ENCODE measurements at places on chromosomes 11 and 22.

- DNase-seq: no peak
These were observed 345.5 kb upstream of the CTSC start for GRCh38 chr11:88683024-88683423.

GRCh38 chr11:115428306-115428705 is 75.9 kb downstream of the CADM1 start:
- peak; percentile 21 for DNase-seq

DNA sequence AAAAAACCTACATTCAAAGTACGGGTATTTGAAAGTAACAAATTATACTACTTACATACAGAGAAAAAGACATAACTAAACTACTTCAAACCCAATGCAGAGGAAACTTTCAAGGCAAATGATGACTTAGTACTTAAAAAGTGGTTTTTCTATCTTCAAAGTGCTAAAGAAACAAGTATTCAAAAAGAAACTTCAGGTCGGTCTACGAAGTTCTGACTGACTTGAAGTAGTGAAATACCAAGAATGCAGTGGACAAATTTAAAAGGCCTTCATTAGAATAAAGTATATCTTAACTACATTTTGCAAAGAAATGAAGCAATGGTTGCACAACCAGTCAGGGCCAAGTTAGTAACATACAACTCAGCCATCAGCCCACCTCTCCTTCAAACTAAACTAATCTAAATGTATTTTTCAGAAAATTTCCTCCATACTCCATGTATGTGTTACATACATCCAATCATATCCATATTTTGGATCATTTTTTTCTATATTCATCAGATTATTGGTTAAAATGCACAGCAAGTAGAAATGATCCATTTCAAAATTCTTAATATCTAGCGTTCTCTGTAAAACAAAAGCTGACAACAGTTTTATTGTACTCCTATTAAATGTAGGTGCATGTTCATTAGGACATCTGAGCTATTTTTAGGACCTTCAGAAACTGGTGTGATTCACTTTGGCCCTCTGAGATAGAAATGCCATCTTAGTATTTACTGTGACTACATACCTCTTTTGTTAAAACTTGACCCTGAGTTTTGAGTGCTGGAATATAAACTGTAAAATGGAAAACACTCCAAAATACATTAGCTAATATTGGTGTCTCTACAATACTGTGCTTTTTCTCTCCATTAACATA is 49.9 kb downstream of the BIRC2 start:
- DNase-seq: no peak

DNA sequence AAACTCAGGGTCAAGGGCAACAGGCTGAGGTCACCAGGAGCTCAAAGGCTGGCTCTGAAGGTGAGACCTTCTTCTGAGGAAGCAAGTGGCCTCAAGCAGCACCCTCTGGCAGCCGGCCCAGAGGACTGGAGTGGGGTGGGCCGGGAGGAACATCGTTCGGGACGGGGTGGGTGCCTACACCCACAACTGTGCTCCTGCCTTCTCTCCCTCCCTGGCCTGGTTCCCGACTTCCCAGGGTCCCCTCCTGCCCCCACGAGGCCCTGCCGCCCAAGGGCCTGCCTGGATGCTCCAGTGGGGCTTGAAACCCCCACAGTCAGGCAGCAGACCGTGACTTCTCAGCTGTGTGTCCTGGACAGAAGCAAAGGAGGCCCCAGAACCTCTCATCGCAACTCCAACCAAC is 195.7 kb downstream of the IGLL1 start:
- DNase-seq: no peak

DNA sequence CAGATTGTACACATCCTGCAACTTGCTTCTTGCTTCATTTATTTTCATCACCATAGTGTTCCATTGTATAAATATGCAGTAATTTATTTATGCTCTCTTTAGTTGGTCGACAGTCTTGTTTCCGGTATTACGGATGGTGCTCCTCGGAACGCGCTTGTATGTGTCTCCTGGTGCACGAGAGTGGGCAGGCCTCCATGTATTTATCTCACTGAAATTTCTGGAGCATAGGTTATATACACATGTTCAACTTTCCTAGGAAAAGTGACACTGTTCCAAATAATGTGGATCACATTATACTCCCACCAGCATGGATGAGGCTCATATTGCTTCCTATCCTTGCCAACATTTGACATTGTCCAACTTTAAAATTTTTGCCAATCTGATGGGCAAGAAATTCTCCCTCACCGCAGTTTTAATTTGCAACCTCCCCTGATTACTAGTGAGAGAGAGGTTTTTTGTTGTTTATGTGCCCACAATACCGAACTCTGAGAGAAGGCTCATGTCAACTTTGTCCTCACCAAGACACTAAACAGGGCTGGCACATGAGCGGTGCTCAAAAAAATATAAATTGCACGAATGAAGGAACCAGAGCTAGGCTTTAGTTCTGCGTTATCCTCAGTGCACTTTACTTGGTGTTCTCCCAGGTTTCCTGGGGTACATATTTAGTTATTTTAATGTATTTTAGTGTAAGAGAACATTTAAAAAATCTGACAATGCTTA is 3.8 kb downstream of the CSNK2A3 start:
- DNase-seq: no peak

DNA sequence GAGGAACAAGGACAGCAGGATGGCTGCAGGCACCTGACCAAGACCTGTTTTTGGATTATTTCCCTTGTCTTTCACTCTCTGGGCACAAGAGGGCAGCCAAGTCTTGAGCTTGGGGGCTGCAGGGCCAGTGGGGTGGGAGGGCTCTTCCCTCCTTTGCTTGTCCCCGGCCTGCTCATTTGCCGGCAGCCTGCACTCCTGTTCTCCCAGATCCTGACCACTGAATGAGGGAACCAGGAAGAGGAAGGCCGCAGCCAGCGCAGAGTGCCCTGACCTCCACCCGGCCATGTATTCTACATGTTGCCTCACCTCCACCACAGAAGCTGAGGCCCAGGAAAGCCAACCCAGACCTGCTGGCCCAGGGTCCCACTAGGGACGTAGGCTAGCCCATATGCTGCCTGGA is 15.5 kb upstream of the NNMT start:
- peak; percentile 10 for DNase-seq

- no peak for DNase-seq
These were observed at the start of gene OR5A2 for GRCh38 chr11:59426361-59427067. Gene OR5A2, minus strand, starts transcription at chr11:59426413. Its CDS starts 3,460 bp downstream, at chr11:59422953.

DNA sequence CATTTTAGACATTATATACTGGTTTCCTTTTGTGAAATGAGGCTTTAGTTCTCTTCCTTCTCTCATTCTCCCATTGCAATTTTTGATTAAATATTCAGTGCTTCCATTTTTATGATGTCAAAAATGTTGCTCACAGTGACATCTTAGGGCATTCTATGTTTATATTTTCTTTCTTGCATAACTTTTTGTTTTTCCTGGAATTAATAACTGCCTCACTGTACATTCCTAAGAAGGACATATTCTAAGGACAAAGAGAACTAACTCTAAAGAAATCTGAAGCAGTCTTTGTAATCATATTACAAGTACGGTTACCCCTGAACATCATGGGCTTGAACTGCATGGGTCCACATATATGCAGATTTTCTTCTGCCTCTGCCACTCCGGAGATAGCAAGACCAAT is 25.8 kb upstream of the P2RY6 start:
- no peak for DNase-seq

DNA sequence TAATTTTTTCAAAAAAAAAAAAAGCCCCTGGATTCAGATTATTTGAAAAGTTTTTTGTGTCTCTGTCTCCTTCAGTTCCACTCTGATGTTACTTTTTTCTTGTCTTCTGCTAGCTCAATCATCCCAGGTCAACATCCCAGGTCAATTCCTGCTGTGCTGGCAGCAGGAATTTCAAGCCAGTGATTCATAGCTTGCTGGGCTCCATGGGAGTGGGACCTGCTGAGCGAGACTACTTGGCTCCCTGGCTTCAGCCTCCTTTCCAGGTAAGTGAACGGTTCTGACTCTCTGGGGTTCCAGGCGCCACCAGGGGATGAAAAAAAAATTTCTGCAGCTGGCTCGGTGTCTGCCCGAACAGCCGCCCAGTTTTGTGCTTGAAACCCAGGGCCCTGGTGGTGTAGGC is 31.4 kb downstream of the PLAAT5 start:
- DNase-seq: no peak

- DNase-seq: no peak
These were observed 95.9 kb downstream of the CADM1 start for GRCh38 chr11:115408036-115408921.

GRCh38 chr11:118634431-118635236 is 27.2 kb downstream of the PHLDB1 start:
- no peak for DNase-seq

GRCh38 chr11:44737245-44738085 is 10.7 kb downstream of the TSPAN18 start:
- no peak for DNase-seq

DNA sequence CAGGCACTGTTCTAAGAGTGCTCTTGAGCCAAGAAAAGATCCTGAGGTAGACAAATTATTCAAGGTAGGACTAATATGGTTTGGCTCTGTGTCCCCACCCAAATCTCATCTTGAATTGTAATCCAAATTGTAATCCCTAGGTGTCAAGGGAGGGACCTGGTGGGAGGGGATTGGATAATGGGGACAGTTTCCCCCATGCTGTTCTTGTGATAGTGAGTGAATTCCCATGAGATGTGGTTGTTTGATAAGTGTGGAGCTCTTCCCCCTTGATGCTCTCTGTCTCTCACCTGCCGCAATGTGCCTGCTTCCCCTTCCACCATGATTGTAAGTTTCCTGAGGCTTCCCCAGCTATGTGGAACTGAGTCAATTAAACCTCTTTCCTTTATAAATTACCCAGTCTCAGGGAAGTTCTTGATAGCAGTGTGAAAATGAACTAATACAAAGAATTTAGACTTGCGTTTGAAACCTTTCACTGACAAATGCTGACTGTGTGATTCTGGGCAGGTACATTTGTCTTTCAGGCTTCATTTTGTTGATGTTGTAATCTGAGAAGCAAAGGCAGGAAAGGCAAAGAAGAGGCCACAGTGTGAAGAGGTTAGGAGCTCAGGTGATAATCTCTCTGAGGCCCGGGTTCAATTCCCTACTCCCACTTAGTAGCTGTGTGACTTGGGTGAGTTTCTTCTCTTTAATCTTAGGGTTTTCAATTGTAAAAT is 115.8 kb upstream of the PAX6 start:
- no peak for DNase-seq

DNA sequence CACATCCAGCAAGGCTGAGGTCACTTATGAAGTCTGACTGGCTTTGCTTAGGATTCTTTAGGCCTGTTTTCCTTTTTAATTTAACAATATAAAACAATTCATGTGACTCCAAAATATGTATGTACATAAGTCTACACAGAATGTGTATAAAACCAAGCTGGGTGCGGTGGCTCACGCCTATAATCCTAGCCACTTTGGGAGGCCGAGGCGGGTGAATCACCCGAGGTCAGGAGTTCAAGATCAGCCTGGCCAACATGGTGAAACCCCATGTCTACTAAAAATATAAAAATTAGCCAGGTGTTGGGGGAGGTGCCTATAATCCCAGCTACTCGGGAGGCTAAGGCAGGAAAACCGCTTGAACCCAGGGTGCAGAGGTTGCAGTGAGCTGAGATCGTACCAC is 83.1 kb downstream of the SHANK2 start:
- DNase-seq: no peak

DNA sequence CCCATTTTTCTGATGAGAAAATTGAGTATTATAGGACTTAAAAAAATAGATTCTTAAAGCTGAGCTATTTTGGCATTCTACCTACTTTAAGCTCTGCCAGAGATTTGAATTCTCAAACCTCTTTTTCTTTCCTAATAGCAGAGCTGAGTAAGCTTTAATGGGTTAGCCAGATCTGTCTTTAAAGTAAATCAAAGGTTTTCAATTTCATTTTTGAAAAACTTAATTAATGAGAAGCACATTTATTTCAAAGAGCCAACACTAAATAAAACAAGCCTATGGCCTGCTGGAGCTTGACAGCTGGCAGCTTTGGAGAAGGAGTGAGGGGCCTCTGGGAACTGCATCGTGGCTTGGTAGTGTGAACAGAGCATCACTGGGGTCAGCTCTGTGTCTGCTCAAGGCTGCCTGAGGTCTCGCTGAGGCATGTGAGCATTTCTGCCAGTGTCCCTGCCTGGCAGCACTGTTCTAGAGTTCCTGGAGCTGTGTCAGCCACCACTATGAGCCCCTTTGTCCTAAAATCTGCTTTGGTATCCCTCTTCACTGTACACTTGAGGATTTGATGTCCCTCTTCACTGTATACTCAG is 50.4 kb upstream of the PRSS23 start:
- DNase-seq: no peak

DNA sequence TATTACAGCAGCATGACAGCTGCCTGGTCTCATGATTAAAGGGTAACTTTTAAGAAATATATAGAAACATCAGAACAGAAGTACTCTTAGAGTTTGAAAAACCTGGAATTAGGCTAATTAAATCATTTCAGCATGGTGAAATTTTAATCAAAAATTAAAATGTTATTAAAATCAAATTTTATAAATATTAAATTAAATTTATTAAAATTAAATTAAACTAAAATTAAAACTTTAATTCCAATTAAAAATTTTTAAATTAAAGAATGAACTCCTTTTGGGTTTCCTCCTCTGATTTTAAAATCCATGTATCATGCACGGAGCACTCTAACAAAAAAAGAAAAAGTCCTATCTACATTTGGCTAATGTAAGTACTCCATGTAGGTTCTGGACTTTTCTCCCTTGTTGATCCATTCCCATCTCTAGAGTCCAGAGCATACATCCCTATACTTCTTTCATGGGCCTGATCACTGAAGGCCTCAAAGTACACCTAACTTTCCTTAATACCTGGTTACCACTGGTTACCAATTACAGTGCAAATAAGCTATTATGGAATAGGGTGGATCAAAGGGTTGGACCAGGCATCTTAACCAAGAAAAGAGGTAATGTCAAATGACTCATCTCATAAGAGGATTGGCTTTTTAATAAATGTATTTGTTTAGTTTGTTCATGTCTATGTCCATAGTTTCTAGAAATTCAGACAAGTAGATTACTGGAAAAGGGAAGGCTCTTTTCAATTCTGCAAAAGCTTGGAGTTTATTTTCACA is 48.4 kb upstream of the MUC15 start:
- no peak for DNase-seq

DNA sequence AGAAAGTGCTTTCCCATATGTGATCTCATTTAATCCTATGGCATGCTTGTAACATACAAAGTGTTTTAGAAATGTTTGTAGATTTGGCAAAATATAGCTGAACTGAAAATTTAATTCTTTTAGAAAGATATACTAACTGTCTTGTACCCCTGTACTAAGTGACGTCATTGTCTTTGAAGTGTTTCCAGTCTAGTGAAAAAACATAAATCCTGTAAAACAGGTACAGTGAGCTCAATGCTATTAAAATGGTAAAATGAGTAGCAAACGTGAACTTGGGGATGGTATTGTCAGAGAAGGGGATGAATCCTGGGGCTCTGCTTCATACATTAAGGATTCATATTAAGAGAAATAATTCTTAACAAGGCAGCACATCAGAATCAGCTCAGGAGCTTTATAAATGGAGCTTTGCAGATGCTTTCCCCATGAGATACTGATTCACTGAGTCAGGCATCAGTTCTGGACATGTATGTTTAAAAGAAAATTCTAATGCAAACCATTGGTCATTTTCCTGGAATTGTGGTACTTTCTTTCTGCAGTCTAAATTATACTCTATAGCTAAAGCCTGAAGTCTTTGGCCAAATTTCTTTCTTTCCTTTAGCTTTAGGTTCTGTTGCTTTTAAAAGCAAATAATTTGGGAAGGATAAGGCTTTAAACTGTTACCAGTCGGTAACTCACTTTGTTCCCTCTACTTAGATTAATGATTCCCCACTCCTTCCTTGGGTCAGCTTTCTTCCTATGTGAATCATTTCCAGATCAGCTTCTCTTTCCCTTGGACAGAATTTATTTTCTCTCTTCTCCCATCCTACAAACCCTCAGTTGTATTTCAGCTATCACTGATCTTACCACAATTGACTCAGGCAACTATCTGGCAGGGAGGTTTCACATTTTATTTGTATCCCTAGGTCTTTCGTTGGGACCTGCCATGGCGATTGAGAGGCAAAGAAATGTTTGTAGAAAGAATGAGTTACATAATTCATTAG is 57.5 kb upstream of the DDI1 start:
- no peak for DNase-seq
